ENCODE measurements at places on chromosomes 3 and 15.

GRCh38 chr3:111073218-111073617 is 1.6 kb downstream of the NECTIN3 start:
- no peak for DNase-seq

- no peak for DNase-seq
These were observed 248.0 kb downstream of the THSD4 start for GRCh38 chr15:71362987-71363968.

DNA sequence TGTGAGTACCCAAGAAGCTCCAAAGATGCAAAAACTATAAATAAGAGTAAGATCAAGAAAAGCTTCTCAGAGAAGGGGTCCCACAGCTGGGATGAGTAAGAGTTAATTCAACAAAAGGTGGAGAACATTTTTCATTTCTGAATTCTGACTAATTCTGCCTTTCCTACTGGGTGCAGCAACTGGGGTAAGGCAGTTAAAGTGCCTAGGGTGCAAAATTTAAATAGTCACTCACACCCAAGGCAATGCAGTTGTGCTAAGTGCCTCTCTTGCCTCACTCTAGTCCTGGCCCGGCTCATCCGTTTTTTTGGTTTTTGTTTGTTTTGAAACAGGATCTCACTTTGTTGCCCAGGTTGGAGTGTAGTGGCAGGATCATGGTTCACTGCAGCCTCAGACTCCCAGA is 240.2 kb downstream of the TP63 start:
- no peak for DNase-seq

DNA sequence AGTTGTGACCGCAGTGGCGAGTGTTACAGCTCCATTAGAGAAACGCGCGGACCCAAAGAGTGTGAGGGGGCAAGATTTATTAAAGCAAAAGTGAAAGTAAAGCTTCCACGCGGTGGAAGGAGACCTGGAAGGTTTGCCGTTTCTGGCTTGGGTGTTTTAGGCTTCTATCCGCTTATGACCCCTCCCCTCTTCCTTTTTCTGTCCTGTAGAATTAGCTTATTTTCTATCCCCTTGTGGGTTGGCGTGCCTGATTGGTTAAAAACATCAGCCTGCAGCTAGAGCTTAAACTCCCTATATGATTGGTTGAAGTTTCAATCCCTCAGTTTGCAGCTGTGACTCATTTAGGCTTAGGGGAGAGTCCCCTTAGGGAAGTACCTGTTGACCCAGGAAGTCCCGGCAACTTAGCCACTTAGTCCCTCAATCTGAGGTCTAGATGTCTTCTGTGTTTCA is 39.6 kb downstream of the C3orf38 start:
- DNase-seq = no peak

DNA sequence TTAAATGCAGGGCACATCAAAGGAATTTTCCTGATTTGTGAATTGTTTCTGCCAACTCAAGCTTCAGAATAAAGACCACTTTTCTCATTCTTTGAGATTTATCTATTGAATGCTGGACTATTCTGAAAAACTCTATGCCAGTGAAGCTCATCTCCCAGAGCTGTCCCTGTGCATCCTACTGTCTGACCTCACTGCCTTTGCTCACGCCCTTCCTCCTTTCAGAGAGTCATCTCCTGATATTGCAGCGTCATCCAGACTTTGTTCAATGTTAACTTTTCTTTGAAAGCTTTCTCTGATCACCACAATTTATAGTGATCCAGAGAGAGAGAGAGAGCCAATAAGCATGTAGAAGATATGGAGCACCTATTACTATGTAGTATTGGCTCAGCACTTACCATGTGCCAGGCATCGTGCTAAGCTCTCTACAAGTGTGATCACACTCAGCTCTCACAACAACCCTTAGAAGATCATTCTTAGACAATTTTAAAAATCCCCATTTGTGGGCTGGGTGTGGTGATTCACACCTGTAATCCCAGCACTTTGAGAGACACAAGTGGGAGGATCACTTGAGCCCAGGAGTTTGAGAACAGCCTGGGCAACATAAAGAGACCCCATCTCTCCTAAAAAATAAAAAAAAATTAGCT is 30.2 kb upstream of the TLE3 start:
- no peak for DNase-seq

DNA sequence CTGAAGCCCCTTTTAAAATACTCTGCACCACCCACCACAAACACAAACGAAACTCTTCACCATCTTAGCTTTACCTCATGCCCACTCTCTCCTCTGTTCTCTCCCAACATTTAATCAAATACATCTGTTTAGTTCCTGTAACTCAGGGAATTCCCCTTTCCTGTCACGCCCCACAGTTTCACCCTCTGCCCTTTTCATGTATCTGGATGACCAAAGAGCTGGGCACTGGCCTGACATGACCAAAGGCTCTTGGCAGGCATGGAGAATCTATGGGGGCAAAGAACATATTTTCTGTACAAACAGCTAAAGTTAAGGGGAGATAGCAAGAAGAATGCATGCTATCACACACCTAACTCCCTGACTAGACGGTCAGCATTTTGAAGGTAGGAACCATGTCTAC is 270.0 kb downstream of the TBL1XR1 start:
- DNase-seq = no peak

DNA sequence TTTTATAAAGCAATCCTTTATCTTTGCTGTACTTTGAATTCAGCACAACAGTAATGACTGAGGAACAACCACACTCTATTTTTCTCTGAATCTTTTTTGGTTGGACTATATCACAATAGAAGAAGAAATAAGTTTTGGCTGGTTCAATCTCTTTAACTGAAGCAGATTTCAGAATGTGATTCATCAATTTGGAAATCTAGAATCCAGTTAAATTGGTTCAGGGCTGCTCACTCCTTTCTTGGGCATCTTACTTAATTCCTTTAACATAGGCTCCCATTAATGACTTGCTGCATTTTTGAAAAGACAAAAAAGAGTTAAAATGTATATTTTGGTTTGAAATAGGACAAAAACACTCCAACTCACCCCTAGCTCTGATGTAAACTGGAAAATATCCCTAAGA is 688.3 kb upstream of the NECTIN3 start:
- no peak for DNase-seq

GRCh38 chr3:132749786-132750185 is 27.6 kb upstream of the NPHP3 start:
- no peak for DNase-seq

DNA sequence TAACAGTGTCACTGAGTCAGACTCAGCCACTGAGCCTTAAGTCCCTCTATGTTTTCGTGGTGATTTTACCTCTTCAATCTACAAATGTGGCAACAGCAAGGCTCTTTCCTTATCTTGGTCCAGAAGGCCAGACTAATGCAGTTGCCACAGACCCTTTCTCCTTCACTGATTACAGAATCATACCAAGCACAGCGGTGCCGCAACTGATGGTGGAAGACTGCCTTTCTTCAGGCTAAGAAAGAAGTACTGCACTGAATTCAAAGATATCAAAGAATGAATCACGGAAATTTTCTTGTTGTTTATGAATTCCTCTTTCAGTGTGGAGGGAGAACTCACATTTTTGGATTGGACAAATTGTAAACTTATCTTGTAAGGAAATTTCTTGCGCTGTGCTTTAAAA is 18.6 kb downstream of the DCP1A start:
- DNase-seq = no peak
